ENCODE measurements at places on chromosomes 5 and 9.

DNA sequence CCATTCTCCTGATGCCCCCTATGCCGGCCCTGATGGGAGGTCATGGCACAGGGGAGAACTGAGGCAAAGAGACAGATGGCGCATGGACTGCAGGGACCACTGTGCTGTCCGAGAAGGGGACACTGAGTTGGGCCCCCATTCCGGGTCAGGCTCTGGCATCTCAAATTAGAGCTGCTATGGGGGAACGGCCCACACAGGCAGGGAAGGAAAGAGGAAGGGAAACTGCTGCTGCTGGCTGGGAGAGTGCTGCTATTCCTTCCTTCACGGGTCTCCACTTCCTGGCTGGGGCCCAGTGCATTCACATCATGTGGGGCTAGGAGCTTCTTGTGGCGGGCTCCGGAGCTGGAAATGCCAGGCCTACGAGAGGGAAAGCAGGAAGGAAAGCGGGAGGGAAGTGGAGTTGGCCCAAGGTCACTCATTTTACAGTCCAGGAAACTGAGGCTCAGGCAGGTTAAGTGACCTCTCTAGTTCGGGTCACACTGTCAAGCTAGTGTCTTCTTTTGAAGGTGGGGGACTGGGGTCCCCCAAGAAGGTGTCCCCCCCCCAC lies 1.3 kb upstream of the CARD19 start:
- no peak for DNase-seq

GRCh38 chr5:135135530-135136226 lies 101.7 kb upstream of the PITX1 start:
- DNase-seq = no peak

DNA sequence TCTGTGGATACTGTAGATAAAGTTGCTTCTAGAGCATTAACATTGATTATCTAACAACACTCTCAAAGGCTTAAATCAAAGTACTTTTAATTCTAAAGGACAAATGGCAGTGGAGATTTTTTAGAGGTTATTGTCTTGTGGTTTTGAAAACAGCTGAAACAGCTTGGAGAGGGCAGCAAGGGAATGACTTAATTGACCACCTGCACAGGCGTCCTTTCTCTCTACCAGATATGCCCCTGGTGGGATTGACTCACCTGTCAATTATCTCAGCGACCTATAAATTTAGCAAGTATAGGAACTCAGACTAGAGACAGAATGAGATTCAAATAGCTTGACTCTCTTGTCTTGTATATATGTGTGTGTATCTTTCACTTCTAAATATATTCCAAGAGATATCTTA lies 13.5 kb downstream of the ARL14EPL start:
- DNase-seq = no peak

GRCh38 chr5:32642276-32643002 lies 57.1 kb downstream of the SUB1 start:
- no peak for DNase-seq

GRCh38 chr5:143434261-143435209 lies 31.0 kb upstream of the NR3C1 start:
- DNase-seq = peak; percentile 38

GRCh38 chr9:31336386-31336785 lies 1048.1 kb upstream of the ACO1 start:
- no peak for DNase-seq

GRCh38 chr9:125532812-125533594 lies 174.0 kb downstream of the MAPKAP1 start:
- no peak for DNase-seq

DNA sequence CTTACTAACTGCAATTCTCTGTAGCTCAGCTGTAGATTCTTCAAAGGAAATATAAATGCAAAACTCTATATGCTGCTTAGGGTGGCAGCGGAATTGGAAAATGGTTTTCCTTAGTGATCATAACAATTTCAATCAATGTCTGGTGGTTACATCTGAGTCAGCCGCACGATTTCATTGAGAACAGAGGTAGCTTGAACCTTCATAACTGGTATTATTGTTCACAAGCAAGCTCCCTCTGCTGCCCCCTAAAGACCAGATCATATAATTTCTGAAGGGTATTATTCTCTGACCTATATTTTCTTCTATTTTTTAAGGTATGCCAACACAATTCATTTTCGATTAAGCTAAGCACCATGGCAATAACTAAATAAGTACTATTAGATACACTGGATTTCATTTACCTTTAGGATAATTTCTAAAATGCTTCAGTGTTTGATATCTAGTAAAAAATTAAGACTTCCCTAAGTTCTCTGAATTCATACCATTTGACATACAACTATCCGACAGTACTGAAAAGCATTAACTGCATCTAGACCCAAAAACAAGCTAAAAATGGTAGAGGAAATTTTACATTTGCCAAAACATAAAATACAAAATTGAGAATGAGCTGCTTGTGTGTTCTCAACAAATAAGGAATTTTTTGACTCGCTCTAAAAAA lies 181.1 kb upstream of the SPEF2 start:
- no peak for DNase-seq

DNA sequence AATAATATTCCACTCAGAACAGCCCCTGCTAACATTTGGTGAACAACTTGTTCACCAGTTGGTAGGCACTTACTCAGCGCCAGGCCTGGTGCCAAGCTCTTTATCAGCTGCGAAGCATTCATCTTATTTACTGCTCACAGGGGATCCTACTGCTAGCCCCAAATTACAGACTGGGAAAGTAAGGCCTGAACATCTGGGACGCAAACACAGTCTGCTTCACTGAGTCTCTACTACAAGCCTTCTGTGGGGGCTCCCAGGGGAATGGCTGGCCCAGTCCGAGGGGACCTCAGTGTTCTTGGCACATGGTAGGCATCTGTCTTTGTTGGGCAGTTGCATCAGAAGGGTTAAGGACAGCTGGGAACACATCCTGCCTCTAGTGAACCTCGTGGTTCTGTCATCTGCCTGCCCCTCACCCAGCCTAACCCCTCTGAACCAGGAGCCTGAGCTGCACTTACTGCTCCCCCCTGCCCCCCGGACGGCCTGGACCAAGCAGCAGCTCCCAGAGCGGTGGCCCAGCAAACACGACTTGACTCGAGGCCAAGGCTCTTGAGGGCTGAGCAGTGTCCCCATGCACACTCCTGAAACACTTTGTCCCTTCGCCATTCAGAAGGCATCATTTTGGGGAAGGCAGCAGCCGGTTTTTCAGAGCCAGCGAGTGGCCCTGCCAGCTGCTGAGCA lies at the start of gene PHYHD1:
Gene PHYHD1, plus strand, starts transcription at position 602 of the 678 bp plus-strand sequence. CDS start 1,342 bp downstream, outside the sequence.
- no peak for DNase-seq

DNA sequence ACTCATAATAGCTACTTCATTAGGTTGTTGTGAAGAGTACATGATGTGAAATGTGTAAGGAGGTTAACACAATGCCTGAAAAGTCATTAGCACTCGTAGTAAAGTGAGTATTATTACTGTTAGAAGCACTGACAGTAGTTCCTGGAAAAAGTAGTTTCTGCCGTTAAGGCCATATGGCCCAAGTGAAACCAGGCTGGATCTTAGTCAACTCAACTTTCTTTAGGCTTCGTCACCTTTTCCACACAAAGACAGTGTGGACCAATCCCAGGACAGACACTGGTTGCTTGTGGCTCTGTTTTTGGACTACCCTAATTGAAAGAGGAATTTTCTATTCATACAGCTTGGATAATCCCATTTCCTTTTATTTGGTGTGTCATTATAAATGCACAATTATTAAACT lies 29.4 kb upstream of the CKMT2 start:
- no peak for DNase-seq

DNA sequence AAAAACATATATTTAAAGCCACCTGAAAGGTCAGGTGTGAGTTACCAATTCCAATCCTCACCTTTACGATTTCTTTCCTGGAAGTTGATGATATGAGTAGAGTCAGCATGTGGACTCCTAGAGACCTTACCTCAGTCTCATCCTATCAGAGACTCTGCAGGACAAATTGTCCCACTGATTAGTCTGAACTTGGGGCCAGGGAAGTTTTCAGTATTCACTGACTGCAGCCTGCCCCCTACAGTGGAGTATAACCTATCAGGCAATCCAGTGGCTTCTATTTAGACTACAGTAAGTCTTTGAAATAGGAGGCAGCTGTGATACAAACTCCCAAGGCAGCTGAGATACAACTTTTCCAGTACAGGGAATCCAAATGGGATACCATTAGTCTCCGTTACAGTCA lies 449.4 kb upstream of the CDH10 start:
- no peak for DNase-seq

- DNase-seq = no peak
Measured at GRCh38 chr5:2183154-2184025, 300.7 kb upstream of the IRX4 start.

- no peak for DNase-seq
Measured at GRCh38 chr9:70444904-70445303, 30.4 kb upstream of the KLF9 start.

- no peak for DNase-seq
Measured at GRCh38 chr5:161400583-161400982, 145.9 kb downstream of the GABRB2 start.

DNA sequence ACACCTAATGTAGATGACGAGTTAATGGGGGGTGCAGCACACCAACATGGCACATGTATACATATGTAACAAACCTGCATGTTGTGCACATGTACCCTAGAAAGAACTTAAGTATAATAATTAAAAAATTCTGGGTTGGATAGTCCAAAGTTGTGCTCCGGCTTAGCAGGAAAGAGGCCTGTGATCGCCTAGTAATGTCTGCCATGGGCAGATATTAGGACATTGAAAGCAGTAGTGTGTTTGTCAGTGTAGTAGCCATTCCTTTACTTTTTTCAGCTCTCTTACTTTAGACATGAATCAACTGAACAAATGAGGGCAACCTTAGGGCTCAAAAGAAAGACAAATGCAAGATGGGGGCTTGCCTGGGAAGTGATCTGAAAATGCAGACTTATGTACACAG lies 58.9 kb downstream of the PPARGC1B start:
- no peak for DNase-seq

- no peak for DNase-seq
Measured at GRCh38 chr9:132171702-132172101, 9.8 kb downstream of the NTNG2 start.

GRCh38 chr5:13566871-13567339 lies 377.6 kb downstream of the DNAH5 start:
- DNase-seq = no peak

DNA sequence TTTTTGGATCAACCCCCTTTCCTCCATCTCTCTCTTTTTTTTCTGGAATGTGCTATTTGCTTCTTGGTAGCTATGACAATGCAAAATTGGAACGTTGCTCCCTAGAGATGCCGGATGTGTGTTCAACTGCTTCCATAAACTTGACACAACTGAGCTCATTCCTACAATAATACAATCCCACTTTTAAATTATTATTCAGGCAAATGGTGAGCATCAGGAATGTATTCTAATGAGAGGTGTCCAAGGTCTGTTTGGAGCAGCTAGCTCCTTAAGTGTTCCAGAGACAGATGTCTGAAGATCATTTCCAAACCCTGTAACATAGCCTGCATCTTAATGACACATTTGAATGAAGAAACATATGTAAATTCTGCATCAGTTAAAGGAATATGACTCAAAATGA lies 518.4 kb downstream of the TAF11L14 start:
- DNase-seq = no peak

GRCh38 chr9:134076644-134077043 lies 8.8 kb upstream of the BRD3 start:
- no peak for DNase-seq

DNA sequence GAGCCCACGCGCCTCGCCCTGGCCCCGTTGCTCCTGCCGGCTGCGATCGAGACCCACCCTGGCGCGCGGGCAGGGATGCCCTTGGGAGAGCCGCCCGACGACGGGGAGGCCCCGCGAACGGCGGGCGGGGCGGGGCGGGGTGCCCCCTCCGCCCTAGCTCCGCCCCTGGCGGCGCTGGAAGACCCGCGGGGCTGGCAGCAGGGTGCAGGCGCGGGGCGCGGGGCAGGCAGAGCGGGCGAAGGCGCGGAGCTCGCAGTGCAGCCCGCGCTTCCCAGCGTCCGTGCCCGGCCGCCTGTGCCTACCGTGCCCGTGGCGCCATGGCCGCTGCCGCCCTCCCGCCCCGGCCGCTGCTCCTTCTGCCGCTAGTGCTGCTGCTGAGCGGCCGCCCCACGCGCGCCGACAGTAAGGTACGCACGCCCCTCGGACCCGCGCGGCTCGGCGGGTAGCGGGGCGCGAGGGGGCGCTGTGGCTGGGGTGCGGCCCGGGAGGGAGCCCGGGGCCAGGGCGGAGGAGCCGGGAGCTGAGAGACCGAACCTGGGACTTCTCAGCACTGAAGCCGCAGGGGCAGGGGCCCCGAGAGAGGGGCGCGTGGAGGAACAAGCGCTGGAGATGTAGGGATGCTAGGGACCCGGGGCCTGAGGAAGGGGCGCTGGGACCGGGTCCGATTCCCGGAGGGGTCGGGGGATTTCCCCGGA lies at the start of gene OLFML2A:
Gene OLFML2A, plus strand, starts transcription at position 180 of the 695 bp plus-strand sequence. Its CDS starts 138 bp downstream, at position 318.
- peak; percentile 27 for DNase-seq

- no peak for DNase-seq
Measured at GRCh38 chr5:55747778-55748318, 10.0 kb downstream of the DDX4 start.

DNA sequence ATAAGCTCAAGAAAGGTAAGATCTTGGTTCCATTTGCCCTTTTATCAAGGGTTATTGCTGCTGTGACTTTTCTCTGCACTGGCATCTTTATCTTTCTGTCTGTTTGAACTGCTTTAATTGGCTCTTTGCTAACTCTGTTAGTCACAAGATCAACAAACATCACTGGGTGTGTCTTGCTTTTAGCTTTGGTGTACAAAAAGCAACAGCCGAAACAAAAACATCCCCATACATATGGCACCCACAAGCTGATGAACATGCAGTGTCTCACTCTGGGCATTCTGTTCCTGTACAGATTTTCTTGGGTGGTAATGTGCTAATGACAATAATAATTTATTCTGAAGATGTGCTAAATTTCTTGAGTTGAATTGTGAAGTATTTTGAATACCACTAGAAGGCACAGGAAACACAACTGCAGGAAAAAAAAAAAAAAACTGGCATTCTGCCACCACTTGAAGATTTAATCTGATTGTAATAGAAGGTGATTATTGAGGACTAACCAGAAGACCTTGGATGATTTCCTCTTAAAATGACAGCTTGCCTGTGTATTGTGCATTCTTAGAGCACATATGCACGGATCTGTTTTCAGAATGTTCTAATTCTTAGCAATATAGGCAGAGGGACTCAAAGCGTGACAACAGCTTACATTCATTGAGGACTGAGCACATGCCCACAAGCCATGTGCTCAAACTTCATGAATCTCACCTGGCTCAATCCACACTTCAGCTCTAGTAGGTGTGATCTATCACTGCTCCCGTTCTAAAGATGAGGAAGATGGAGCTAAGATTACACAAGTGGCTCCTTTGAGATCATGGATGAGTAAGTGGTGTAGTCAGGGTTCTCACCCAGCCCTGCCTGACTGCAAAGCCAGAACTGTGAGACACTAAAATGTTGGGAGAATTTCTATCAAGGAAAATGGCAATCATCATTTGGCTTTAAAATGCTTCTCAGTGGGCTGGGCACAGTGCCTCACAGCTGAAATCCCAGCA lies 96.4 kb downstream of the EBF1 start:
- DNase-seq = no peak

GRCh38 chr9:35684921-35685320 lies 4.8 kb downstream of the TPM2 start:
- DNase-seq = no peak

DNA sequence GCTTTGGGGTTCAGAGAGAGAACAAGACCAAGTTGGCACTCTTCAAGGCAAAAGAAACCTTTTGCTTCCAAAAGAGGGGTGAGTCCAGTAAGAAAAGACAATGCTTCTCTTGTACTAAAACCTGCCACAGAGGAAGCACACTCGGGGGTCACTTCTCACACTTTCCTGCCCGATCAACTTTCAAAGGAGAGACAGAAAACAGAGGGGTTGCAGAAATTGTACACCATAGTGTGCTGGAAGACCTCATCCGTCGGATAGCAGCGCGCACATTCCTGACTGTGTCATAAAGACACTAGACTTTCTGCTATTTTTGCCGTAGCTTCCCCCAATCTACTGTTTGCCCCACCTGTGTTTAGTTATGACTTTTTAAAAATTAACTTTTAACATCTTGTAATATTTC lies 66.9 kb downstream of the OR2K2 start:
- no peak for DNase-seq
